ENCODE measurements at places on chromosomes 4 and X. TPM values are rescaled to one million over a fixed set of nuclear protein-coding genes. Genes with fewer than 3 reads are reported as not detected.
A peak's percentile ranks its signal among the peaks of the same experiment; 100 is the strongest.

DNA sequence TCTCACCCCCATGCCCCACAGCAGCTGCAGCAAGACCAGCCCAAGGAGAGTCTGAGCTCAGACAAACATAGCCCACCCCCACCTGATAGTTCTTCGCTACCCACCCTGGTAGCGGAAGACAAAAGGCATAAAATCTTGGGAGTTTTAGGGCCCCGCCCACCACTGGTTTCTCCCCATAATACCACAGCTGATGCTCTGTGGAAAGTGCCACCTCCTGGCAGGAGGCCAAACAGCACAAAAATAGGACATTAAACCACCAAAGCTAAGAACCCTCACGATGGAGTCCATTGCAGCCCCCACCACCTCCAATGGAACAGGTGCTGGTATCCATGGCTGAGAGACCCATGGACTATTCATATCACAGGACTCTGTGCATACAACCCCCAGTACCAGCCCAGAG lies 226.7 kb downstream of the SNCA start:
- H3K27me3 ChIP-seq = no peaks in the 10 kb centered on the region
- DNase-seq = no peak
- H3K4me3 ChIP-seq = no peak overlapping the region
- H3K36me3 ChIP-seq = no peaks in the 10 kb centered on the region
- no peak overlapping the region for H3K27ac ChIP-seq

DNA sequence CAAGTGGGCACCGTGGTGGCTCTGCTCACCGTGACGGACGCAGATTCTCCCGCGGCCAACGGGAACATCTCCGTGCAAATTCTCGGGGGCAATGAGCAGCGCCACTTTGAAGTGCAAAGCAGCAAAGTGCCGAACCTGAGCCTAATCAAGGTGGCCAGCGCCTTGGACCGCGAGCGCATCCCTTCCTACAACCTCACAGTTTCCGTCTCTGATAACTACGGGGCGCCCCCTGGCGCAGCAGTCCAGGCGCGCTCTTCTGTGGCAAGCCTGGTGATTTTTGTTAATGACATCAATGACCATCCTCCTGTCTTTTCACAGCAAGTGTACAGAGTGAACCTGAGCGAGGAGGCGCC lies 2.7 kb downstream of the FAT4 start:
- peak overlapping the region; percentile 16 for H3K4me3 ChIP-seq
- H3K27me3 ChIP-seq = peaks cover under 1% of the 10 kb centered on the region
- no peak overlapping the region for H3K27ac ChIP-seq
- peak; percentile 25 for DNase-seq
- H3K4me1 ChIP-seq = peaks cover 11% of the 10 kb centered on the region

GRCh38 chr4:25450491-25450901 lies 73.4 kb downstream of the ANAPC4 start:
- no peak overlapping the region for H3K4me3 ChIP-seq
- no peaks in the 10 kb centered on the region for H3K4me1 ChIP-seq

GRCh38 chrX:1599791-1600405 lies 8.5 kb downstream of the AKAP17A start:
- DNase-seq = no peak
- peaks cover 56% of the 10 kb centered on the region for H3K36me3 ChIP-seq
- H3K4me3 ChIP-seq = no peak overlapping the region
- H3K27me3 ChIP-seq = no peaks in the 10 kb centered on the region
- H3K4me1 ChIP-seq = no peaks in the 10 kb centered on the region

DSPP gene
- total RNA-seq = not detected
